ENCODE measurements at places on chromosomes 16 and 17.

GRCh38 chr17:4800462-4801196, 1.5 kb downstream of the C17orf114 start:
- DNase-seq: no peak

GRCh38 chr16:85491058-85491771, 121.9 kb upstream of the GSE1 start:
- DNase-seq: no peak

DNA sequence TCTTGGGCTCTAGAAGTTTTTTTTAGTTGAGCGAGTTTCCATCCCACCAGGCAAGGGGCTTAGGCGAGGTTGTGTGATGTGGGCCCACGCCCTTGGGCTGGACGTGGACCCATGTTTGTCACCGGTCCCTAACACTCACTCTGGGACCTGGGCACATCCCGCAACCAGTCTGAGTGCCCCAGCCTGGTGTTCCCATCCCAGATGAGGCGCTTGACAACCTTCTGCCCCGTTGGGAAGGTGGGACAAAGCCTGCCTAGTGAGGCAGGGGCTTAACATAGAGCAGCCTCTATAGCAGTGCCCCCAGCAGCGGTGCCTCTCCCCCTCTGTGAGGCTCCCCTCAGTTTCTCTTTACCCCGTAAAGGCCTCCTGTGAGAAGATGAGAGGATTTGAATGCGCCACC, 22.5 kb downstream of the CMIP start:
- DNase-seq: no peak

DNA sequence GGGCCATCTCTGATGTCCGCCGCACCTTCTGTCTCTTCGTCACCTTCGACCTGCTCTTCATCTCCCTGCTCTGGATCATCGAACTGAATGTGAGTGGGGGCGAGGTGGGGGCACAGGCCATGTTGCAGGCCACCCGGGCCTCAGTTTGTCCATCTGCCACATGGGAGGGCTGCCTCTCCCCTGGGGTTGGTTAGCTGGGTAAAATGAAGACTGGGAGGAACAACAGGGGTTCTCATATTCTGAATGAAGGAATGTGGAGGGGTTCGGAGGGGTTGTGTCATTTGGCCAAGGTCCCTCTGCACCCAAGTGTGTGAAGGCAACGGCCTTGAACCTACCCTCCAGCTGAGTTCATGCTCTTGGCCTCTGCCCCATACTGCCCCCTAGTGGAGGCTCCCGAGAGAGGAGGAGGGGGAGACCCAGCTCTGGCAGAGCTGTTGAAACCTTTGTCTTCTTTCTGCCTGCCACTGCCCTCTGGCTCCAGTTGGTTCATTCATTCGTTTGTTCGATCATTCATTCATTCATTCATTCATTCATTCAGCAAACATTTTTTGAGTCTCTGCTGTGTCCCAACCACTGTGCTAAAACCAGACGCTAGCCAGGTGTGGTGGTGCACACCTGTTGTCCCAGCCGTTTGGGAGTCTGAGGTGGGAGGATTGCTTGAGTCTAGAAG, 11.4 kb upstream of the TCAP start:
- DNase-seq: peak; percentile 49

DNA sequence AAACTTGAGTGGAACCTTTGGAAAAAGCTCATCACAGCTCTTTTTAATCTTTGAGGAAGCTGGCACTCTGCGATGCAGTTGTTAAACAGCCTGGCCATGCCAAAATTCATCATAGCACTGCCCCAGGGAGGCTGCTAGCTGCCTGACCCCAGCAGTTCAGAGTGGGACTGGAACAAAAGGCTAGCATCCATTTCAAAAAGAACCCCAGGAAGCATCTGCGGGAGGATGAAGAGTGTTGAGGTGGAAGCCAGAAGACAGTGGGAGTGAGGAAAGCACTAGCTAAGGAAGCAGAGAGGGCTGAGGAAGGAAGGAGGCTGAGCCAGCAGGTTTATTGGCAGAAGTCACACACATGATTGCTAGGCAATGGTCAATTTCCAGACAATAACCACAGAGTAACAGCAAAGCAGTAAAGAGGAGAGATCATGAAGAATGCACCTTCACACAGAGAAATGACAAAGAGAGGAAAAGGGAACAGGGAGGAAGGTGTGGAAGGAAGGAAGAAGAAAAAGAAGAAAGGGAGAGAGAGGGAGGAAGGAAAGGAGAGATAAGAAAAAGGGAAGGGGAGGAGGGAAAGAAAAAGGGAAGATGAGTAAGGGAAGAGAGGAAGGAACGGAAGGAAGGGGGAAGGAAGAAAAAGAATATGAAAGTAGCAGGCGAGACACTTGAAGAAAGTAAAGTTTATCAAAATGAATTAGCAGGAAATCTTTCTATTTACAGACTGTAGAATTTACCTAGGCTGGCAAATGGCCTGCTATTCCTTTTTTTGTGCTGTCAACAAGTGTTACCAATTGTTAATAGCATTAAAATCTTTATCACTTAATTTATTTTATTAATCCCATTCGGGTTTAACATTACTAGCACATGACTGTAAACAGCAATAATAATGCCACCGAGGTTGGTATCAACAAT, 270.0 kb upstream of the PSMD7 start:
- DNase-seq: no peak

GRCh38 chr17:45307290-45308015, 9.4 kb downstream of the MAP3K14 start:
- peak; percentile 68 for DNase-seq

- peak; percentile 82 for DNase-seq
Observed at GRCh38 chr16:85004587-85005205, 6.6 kb downstream of the ZDHHC7 start.

GRCh38 chr17:57408071-57408811, 151.9 kb downstream of the MSI2 start:
- no peak for DNase-seq

- no peak for DNase-seq
Observed at GRCh38 chr16:24776501-24777220, 47.2 kb downstream of the TNRC6A start.

- no peak for DNase-seq
Observed at GRCh38 chr16:19735074-19735867, 17.2 kb downstream of the IQCK start.

- no peak for DNase-seq
Observed at GRCh38 chr16:87583453-87584131, 18.7 kb upstream of the JPH3 start.

DNA sequence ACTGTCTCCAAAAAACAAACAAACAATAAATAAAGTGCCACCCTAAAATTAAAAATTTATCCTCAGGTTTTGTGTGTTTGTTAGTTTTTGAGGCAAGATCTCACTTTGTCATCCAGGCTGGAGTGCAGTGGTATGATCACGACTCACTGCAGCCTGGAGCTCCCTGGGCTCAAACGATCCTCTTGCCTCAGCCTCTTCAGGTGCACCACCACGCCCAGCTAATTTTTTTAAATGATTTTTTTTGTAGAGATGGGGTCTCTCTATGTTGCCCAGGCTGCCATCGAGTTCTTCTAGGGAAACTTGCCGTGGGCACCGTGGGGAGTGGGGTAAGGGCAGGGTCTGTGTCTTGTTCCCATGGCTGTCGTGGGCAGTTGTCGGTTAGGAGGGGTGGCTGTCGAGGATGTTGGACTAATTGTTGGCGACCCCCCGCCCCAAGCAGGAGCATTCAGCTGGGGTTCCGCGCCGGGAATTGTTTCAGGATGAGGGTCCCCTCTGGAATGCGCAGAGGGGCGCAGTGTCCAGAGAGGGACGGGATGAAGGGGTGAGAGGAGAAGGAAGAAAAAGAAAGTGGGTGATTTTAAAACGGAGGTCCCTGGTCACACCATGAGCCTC, 1.1 kb upstream of the RNF213 start:
- no peak for DNase-seq

DNA sequence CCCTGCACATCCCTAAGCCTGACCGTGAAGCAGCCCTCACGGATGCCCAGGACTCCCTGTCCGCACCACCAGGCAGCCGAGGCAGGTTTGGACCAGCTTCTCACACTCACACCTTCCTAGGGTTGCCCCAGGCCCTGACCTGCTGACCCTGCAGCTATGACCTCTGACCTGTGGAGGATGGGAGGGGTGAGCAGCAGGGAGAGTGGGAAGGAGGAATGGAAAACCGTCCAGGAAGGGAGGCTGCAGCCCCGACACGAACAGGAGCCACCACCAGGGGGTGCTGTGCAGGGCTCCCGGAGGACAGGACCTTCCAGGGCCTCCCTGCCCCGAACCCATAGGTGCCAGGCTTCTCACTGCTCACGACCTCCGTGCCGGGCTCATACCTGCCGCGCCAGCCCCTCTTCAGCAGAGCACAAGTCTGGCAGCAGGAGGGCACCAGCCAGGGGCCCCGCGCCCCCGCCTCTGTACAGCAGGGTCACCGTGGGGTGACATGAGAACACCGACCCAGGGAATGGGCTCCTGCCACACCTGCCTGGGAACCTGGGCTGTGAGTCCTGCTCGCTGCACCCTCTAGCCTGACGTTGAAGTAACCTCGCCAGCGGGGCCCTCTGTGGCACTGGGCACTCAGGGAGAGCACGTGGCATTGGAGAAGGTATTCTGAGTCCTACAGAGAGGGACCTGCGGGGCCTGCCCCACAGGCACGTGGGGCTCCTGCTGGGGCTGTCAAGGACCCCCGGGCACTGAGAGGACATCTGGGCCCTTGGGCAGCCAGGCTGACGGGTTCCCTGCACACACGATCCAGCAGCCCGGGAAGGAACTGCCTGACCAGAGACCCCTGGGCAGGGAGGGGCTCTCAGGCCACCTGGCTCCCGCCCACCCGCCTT, 37.6 kb downstream of the CTU2 start:
- peak; percentile 48 for DNase-seq

DNA sequence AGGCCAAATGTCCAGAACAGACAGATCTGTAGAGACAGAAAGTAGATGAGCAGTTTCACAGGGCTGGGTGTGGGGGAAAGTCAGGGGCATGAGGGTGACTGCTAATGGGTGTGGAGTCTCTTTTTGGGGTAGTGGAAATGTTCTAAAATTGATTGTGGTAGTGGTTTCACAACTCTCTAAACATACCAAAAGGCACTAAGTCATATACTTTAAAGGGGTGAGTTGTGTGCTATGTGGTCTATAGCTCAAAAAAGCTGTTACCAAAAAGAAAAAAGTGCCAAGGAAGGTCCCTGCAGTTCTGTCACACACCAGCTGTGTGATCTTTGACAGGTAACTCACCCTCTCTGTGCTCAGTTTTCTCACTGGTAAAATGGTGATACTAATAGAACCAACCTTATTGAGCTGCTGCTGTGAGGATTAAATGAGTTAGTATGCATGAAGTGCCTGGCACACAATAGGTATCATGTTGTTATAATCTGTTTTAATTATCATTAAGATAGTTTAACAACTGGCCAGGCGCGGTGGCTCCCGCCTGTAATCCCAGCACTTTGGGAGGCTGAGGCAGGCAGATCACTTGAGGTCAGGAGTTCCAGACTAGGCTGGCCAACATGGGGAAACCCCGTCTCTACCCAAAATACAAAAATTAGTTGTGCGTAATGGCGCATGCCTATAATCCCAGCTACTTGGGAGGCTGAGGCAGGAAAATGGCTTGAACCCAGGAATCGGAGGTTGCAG, 10.3 kb downstream of the ITGAX start:
- no peak for DNase-seq

GRCh38 chr17:28325211-28325610, 6.2 kb downstream of the TMEM97 start:
- no peak for DNase-seq

DNA sequence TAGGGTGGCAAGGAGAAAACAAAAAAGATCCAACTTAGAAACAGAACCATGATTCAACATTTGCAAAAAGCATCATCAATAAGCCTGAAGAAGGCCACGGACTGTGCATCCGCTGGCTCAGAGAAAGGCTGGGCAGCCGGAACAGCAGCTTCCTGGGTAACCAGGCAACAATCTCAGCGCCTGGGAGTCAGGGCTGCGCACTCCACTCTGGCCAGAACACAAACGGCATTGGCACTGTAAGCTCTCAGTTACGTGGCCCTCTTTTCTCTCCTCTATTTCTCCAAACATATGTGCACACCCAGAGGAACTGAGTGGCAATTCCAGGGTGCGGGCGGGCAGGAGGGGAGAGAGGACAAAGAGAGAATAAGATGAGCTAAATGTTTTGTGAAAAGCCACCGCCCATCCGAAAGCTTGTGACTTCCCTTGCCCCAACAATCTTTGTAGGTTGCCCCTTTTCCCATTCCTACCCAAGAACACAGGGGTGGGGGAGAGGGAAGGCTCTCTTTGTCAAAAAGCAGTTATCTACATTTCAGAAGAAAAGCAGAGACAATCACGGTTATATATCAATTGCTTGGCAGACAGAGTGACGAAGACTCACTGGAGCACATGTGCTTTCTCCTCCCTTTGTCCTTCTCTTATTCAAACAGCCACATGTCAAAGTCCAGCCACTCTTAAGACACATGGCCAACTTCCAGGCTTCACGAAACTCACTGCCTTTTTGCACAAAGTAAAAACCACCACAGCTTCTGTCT, 6.6 kb upstream of the GHDC start:
- no peak for DNase-seq

- DNase-seq: no peak
Observed at GRCh38 chr17:69884356-69884755, 190.7 kb upstream of the KCNJ16 start.

GRCh38 chr17:55859301-55859795, 108.5 kb downstream of the PCTP start:
- DNase-seq: no peak

DNA sequence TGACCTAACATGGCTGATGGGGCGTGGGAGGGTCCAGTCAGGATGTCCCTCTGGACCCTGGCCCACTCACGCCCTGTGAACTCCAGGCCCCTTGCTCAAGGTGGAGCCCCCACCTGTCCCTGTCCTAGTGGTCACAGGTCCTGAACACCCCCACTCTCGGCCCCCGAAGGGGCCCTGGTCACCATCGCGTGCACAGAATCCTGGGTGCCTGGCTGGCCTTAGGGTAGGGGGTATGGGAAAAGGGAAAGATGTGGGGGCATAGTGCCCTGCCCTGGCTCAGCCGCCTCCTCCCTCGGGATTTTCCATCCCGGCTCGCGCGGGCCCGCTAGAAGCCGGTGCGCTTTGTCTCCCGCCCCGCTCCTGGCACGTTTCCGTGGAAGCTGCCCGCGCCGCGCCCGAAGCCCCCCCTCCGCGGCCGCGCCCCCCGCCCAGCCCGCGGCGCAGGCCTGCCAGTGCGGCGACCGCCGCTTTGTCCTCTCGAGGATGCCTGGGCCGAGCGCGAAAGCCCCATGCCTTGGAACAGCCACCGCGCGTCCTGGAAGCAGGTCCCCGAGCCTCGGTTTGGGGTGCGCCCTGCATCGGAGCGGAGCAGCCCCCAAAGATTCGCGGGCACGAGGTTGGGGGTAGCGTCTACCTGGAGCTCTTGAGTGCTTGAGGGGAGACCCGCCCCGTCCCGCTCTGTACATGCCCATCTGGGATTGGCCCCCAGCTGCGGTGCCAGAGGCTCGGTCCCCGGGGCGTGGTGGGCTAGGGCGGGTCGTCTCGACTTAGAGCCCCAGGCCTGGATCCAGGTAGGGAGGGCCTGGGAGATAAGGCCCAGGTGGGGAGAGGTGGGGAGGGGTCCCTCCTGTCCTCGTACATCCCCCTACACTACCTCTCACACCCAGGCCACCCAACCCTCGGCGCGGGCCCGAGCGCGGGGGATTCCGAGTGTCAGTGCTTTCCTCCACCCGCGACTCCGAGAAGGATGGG, 1.3 kb downstream of the SMPD3 start:
- no peak for DNase-seq

All from RWPE1 (cell line).